Posterior cingulate gyrus (tissue), 11 donors: ENCODE measurements at places on chromosomes 11 and 22.

GRCh38 chr11:103958475-103959215, 77.8 kb upstream of the DDI1 start:
- DNase-seq, result no peak

GRCh38 chr11:114180301-114181055, 115.7 kb upstream of the NNMT start:
- no peak for DNase-seq

- DNase-seq, result no peak
Observed at GRCh38 chr11:78868563-78868962, 293.9 kb upstream of the NARS2 start.

GRCh38 chr11:107682572-107682971, 29.3 kb downstream of the SLN start:
- no peak for DNase-seq

DNA sequence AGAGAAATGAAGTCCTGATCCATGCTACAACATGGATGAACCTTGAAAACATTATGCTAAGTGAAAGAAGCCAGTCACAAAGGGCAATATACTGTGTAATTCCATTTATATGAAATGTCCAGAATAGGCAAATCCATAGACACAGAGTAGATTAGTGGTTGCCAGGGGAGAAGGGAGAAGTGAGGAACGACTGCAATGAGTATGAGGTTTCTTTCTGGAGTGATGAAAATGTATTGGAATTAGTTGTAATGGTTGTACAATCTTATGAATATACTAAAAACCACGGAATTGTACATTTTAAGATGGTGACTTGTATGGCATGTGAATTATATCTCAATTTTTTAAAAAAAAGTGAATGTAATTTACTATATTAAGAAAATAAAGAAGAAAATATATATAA, 83.1 kb upstream of the GDPD4 start:
- no peak for DNase-seq

GRCh38 chr11:61577383-61578118, 3.3 kb downstream of the SYT7 start:
- no peak for DNase-seq
